CD4-positive, alpha-beta T cell (primary cell): ENCODE measurements at places on chromosomes 1 and 21. TPM values are rescaled to one million over a fixed set of nuclear protein-coding genes. Genes with fewer than 3 reads are reported as not detected.

GRCh38 chr1:229111703-229112319, 159.1 kb upstream of the RAB4A start:
- DNase-seq: no peak

DNA sequence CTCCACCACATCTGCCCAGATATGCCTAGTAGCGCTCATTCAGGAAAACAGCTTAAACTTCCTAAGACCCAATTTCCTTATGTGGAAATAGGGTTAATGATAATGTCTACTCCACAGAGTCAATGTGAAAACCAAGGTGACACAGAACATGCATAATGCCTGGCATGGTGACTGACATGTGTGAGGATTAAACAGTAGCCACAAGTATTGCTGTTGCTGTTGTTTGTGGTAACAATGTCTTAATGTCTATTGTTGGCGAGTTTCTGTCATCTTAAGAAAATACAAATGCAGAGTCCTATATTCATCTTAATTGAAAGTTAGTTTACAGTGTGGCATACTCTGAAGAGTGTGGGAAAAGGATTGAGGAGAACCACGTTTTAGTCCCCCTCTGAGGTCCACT, 75.6 kb upstream of the NGF start:
- no peak for DNase-seq

DNA sequence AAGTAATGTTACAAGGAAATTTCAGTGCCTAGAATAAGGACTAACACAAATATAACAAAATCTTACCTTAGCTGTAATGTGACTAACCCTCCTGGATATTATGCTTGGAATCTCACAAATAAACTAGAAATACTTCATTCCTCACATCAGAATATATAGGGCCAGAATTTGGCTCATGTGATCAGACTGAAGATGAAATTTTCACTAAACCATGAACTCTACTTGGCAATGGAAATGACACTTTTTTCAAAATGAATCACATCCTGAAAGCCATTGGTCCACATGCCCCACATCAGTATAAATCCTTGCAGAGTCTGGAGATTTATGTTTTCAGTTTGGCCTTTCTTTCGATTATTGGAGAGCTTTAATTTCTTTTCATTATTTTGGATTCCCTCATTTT, 227.8 kb downstream of the NRIP1 start:
- DNase-seq: no peak

DNA sequence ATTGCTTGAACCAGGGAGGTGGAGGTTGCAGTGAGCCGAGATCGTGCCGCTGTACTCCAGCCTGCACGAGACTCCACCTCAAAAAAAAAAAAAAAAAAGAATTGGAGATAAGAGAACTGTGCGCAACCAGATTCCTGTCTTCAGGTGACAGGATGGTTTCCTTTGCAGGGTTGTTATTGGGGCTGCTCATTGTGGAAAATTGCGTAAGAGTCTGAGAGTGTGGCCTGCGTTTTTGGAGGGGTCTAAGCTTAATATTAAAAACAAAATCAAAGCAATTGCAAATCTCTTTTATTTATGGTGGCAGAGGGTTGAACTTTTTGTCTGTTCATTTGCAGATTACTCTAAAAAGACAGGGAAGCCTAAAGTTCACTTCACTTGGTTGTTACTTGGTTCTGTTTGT, 36.0 kb upstream of the BCAR3 start:
- DNase-seq: no peak

GRCh38 chr21:38476385-38476784, 21.9 kb downstream of the ERG start:
- DNase-seq: no peak

TMEM200B gene
- total RNA-seq: not detected

MIXL1 gene
- total RNA-seq: not detected
